NCI-H1092 treated with DMSO at 0.1 percent for 48 hours (cell line): ENCODE measurements at places on chromosomes 11 and 22.

- no peak for DNase-seq
Measured at GRCh38 chr11:88522624-88523385, 185.3 kb upstream of the CTSC start.

GRCh38 chr11:6931146-6931713, 5.0 kb downstream of the ZNF215 start:
- DNase-seq: no peak

DNA sequence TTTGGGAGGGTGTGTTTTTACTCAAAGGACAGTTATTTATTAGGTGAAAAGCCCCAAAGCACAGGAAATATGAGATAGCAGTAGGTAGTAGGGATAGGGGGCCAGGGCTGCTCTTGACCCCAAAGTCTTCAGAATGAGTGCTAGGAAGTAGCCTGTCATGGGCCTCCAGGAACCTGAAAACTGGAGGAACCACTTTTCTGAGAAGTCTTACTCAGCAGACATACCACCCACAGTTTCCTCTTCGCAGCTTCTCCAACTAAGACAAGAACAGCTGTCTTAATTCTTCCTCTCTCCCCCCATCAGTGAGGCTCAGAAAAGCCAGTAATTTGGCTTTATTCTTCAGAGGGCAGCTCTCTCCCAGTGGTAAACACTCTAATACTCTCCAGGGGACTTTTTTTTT, 84.0 kb upstream of the CTSC start:
- no peak for DNase-seq

GRCh38 chr11:10906521-10906920, 48.7 kb upstream of the ZBED5 start:
- DNase-seq: no peak

GRCh38 chr11:117182551-117182935, 4.0 kb downstream of the SIDT2 start:
- DNase-seq: no peak

GRCh38 chr11:73201888-73202780, 15.9 kb upstream of the P2RY2 start:
- no peak for DNase-seq

DNA sequence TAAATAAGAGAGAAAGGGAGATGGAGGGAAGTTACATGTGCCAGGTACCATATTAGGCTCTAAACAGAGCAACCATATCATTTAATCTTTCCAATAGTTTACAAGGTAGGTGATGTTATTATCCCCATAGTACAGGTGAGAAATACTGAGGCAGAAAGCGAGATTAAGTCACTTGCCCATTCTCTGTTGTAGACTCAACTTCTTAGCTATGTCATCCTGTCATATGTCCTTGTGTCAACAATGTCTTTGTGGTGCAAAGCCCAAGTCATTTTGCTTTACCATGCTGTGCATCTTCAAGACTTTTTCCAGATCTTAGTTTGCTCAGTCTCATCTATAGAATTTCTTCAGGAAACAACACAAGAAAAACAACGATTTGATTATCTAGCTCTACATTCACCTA, 205.0 kb upstream of the E2F8 start:
- DNase-seq: no peak

- no peak for DNase-seq
Measured at GRCh38 chr11:36775130-36775529, 177.1 kb upstream of the RAG2 start.

GRCh38 chr11:119791701-119792151, 62.7 kb upstream of the NECTIN1 start:
- peak; percentile 48 for DNase-seq

DNA sequence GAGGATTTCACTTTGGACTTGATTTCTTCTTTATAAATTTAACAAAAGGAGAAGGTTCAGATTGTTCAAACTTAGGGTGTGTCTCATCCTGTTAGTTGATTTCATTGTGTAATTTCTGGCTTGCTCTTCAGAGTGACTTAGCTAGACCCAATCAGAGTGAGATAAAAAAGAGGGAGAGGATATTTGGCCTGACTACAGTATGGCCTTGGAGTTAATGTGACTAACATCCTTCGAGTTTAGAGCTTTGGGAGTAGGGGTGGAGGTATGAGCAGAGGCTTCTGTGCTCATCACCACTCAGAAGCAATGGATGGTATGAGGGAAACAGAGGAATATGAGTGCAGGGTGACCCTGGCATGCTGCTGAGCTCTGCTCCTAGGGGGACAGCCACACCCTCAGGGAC, 114.2 kb downstream of the ME3 start:
- DNase-seq: no peak

GRCh38 chr11:128565881-128566280, 21.5 kb downstream of the ETS1 start:
- no peak for DNase-seq

GRCh38 chr11:57156928-57157327, 24.8 kb upstream of the LRRC55 start:
- no peak for DNase-seq

DNA sequence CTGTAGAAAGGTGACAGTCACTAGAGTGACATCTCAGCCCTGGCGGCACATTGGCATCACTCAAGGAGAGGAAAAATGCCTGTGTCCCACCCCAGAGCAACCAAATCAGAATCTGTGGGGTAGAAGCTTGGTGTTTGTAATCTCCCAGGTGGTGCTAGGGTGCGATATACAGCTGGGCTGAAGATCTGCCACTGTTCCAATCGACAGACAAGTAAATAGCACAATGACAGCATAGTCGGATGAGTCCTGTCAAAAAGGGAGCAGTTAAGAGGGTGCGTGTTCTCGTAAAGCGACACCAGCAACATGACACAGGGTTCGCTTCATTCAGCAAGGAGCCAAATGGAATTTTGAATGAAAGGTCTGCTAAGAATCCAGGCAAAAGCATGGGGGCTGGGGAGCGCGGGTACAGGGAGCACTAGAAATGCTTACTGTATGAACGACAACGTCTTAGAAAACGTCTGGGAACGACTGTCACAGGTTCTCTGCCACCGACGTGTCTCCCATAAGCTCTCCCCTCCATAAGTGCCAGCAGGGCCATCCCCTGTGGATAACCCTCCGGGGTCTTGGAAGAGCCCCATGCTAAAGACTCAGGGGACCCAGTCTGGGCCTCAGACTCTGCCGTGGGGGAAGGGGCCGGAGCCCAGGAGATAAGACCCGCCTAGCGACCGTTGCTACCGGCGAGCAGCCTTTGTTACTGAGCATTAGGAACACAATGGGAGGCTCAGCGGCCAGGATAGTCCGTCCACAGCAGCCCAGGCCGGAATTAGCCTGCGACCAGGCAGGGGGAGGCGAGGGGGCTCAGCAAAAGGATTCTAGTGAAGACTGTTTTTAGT, 20.8 kb downstream of the ADA2 start:
- DNase-seq: no peak

DNA sequence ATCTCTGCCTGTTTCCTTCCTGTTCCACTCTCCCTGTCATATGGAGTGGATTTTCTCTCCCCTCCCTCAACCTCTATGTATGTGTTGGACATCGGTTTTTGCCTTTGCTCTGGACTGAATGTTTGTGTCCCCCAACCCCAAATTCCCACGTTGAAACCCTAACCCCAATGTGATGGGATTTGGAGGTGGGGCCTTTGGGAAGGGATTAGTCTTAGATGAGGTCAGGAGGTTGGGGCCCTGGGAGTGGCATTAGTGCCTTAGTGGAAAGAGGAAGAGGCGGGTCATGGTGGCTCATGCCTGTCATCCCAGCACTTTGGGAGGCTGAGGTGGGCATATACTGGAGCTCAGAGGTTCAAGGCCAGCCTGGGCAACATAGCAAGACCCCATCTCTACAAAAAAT, 11.6 kb downstream of the TP53AIP1 start:
- no peak for DNase-seq

DNA sequence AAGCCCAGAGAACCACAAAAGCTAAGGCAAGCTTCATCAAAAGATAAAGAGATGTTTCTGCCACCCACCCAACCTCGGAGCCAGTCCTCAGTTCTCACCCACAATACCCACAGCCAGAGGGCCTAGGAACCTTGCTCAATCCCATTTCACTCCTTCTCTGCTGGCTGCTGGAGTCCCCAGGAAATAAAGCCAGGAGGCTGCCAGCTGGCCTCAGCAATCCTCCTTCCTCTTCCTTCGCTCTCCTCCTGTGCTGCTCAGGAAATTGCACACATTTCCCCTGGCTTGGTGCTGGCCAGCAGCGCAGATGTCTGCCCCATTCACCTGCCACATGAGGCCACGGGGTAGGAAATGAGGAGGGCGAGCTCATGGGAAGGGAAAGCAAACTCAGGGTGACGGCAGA, 91.8 kb upstream of the LDLRAD3 start:
- no peak for DNase-seq

DNA sequence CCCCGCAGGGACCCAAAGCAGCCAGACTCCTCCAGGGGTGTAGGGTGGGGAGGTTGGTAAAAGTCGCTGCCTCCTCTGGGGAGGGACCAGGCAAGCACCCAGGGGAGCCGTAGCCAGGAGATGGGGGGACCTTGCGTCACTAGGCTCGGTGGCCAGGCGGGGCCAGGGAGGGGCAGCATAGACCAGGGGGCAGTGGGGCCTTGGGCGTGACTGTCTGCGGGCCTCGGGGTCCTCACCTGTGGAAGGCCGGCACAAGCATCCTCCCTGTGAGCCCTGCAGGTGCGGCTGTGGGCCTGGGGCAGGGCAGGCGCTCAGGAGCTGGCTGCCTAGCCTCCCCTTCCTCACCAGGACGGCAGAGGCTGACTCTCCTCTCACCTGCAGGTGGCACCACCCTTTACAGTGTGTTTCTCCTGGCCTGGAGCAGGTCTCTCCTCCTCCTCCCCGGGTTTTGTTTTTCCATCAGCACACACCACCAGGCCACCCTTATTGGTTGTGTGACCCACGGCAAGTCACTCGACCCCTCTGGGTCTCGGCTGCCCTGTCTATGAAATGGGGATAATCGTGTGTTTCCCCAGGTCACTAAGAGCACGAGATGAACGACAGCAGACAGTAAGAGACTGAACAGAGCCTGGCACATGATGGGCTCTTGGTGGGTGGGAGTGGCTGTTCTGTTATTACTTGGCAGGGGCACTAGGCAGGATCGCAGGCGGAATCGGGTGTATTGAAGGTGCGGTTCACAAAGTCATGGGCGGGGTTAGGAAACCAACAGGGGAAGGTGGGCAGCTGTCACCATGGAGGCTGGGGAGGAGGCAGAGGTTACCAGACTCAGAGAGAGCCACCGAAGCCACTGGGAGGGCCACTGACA, 52.7 kb downstream of the FLRT1 start:
- DNase-seq: peak; percentile 51

GRCh38 chr22:23064381-23065068, 5.8 kb upstream of the GNAZ start:
- DNase-seq: no peak

- no peak for DNase-seq
Measured at GRCh38 chr22:20421507-20421874, 16.1 kb downstream of the SCARF2 start.

DNA sequence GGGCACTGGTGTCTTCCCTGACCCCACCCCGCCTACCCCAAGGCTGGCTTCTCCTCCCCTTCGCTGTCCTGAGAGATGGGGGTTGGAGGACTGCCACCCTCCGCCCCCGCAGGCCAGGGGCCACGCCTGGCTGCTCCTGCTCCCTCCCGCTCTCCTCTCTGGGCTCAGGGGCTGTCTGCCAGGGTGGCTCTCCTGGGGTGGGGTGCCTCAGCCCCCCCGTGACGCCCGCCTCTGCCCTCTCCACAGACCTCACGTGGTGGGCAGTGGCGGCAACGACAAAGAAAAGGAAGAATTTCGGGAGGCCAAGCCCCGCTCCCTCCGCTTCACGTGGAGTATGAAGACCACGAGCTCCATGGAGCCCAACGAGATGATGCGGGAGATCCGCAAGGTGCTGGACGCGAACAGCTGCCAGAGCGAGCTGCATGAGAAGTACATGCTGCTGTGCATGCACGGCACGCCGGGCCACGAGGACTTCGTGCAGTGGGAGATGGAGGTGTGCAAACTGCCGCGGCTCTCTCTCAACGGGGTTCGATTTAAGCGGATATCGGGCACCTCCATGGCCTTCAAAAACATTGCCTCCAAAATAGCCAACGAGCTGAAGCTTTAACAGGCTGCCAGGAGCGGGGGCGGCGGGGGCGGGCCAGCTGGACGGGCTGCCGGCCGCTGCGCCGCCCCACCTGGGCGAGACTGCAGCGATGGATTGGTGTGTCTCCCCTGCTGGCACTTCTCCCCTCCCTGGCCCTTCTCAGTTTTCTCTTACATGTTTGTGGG, 8.1 kb downstream of the RCOR2 start:
- no peak for DNase-seq

- no peak for DNase-seq
Measured at GRCh38 chr22:46484861-46485595, 52.4 kb downstream of the CELSR1 start.

GRCh38 chr22:29394931-29395581, 6.7 kb upstream of the AP1B1 start:
- DNase-seq: peak; percentile 84

DNA sequence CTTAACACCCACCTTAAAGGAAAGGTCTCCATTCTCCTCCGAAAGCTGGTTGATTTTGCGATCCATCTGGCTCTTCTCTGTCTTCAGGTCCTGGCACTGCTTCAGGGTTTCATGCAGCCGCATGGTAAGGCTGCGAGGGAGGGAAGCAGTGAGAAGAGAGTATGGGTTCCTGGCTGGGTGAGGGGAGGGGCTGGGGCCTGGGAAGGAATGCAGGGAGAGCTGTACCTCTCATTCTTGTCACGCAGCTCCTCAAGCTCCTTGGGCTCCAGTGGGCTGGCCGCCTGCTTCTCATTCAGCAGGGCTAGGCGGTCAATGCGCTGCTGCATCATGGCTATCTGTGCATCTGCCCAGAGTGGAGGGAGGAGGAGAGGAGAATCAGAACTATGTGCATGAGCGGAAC, 19.5 kb downstream of the IL18BP start:
- no peak for DNase-seq

DNA sequence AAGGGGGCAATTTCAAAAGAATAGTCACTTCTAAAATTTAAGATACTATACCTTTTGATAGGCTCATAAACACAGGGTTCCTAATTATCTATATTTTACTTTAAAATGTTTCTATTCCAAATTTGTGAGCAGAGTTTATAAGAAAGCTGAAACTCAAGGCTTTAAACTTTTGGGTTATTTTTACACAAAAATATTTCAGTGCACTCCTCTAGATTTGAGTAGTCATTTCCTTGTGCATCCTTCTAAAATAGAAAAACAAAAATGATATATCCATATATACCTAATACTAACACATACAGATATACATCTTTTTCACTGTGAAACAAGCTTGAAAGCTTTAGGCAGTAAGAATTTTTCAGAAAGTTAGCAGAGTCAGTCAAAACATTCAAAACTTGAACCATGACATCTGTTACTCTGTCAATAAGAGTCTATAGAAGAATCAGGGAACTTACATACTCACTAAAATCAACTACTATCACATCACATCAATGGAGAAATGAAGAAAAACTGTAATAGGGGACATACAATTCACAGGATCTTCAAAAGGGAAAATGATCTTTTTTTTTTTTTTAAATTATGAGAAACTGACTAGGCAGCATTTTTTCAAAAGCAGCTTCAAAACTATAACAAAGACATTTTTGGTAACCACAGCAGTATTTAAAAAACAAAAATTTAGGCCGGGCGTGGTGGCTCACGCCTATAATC, 5.1 kb downstream of the PHF21A start:
- DNase-seq: no peak

- DNase-seq: no peak
Measured at GRCh38 chr11:59191890-59192289, 20.0 kb downstream of the DTX4 start.

GRCh38 chr22:40177738-40178416, at the start of gene TNRC6B:
TSS of gene TNRC6B (plus strand) at chr22:40177925. CDS start at chr22:40178136, 211 bp downstream.
- DNase-seq: peak; percentile 98
